ENCODE measurements at places on chromosomes 5 and 9.

- DNase-seq = no peak
These were observed 190.3 kb downstream of the TLE1 start for GRCh38 chr9:81499021-81499454.

DNA sequence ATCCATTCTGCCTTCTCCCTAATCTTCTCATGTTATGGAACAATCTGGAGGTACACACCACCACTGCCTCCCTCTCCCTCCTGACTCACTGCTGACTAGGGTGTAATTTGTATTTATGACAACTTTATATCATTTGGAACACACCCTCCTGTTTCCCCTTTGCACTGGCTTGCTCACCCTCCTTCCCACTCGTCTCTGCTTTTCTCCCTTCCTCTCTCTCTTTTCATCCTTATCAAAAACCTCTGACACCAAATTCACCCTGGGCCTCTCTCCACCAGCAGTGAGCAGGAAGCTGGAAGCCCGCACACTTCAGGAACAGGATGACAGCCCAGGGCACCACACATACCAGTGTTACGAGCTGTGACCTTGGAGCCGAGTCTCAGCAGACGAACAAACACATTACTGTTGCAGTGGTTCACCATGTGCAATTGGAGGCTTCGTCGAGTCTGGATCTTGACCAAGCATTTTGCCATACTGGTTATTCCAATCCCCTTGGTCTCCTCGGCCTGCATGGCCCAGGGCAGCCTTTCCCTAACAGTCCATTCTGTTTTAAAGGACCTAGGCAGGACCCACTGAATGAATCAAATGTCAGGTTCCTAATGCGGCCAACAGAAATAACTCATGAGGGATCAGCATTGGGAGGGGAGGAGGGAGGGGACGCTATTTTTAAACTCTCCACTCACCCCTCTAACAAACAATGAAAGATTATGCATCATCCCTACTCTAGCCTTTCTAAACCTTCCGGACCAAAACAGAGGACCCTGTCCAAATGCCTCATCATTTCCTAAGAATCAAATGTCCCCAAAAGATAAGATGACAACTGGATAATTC, 203.9 kb upstream of the RASEF start:
- no peak for DNase-seq

GRCh38 chr5:53856506-53856905, 296.1 kb downstream of the NDUFS4 start:
- no peak for DNase-seq

GRCh38 chr9:122016309-122016708, 76.8 kb downstream of the TTLL11 start:
- DNase-seq = no peak

DNA sequence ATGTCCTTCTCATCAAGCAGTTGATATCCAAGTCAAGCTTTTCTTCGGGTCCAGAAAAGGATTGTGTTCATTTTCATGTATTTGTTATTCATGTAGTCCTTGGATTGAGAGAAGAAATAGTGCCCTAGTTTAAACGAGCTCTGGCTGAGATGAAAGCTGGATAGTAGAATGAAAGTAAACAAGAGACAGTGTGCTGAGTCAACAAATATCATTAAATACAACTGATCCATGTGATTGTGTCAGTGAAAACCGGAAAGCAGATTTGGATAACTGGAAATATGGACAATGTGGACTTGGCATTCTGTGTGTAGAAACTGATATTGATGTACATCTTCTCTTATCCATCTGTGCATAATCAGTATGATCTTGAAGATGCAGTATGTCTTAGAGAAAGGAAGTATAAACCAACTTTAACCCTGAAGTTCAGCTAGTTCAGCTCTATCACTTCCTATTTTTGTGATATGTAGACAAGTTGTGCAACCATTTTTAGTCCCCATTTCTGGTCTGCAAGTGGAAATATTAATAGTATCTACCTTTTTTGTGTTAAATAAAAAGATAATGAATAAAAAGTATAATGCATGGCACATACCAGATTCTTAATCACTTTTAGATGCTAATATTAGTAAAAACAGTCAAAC, 4.4 kb downstream of the MUSK start:
- DNase-seq = no peak

- no peak for DNase-seq
These were observed 16.5 kb upstream of the RARS1 start for GRCh38 chr5:168469816-168470215.

DNA sequence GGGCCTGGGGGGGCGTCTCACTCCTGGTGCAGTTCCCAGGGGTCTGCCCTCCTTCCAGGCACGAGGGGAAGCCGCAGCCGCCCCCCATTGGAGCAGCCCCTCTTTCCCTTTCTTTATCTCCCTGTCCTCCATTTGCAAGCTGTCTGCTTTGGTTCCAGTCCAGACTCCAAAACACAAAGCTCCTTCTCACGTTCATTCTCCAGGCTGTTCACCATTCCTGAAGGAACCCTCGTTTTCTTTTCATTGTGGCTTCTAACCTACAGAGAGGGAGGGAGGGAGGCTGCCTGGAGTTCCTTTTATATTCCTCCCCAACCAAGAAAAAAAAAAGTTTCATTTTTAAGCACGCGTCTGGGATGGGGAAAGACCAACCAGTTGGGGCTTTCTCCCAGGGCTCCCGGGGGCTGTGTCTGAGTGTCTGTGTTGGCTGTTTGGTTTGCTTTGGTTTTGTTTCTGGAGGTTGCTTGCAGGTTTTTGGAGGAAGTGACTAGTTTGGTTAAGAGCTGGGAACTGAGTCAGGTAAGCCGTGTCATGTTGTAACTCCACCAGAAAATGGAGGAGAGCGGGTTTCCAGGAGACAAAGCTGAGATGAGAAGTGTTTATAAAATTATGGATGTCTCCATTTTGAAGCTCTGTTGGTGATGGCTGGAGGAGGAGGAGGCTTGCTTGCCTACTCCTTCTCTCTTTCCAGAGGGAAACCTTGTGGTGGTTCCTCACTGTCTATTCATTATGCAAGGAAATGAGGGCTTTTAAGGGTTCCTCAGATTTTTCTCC, 1.6 kb downstream of the ZNF462 start:
- DNase-seq = no peak

DNA sequence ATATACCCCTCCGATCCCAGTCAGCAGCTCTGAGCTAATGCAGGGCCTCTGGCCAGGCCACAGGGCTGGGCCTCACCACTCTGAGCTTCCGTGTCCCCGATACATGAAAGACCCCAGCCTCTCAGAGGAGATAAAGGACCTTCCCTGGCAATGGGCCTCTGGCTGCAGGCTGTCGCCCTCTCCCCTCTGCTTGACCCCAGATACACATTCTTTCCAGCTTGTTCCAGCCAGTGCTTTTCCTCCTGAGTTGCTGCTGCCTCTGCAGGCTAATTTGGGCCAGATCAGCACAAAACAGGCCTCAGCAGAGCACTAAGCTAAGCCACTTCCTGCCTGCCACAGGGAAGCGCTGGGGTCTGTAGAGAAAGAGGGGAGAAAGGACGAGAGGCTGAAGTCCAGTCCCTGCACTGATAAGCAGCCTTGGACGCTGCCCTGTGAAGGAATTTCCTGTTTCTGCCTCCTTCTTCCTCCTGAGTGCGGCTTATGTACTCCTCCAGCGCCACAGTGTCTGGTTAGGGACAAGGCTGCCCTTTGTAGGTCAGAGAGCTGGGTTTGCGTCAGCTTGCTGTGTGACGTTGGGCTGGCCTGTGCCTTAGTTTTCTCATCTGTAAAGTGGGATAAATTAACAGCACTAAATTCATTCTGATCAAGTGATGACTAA, 73.0 kb upstream of the IL17B start:
- DNase-seq = no peak

GRCh38 chr9:126336736-126337325, 10.2 kb downstream of the MVB12B start:
- DNase-seq = no peak

- DNase-seq = no peak
These were observed 75.0 kb downstream of the OTULIN start for GRCh38 chr5:14739538-14739937.

DNA sequence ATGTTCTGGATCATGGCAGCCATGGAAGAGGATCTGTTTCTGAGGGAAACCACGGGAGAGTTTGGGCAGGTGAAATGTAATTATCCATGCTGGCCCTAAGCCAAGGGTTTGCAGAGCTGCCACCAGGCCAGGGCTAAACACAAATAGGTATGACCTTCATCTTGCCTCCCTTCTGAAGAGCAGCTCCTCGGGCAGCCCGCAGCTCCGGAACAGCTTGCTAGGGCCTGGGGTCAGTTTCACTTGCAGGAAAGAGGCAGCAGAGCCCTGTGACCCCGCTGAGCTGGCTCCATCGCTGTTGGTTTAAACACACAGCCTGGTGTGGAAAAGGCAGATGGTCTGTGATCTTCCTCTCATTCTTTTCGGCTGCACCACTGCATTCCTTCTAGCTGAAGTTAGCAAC, 141.4 kb downstream of the TMEM38B start:
- DNase-seq = no peak

- no peak for DNase-seq
These were observed 90.7 kb downstream of the LPAR1 start for GRCh38 chr9:110947491-110948044.

- DNase-seq = no peak
These were observed 4.8 kb upstream of the ENTPD8 start for GRCh38 chr9:137445930-137446431.

DNA sequence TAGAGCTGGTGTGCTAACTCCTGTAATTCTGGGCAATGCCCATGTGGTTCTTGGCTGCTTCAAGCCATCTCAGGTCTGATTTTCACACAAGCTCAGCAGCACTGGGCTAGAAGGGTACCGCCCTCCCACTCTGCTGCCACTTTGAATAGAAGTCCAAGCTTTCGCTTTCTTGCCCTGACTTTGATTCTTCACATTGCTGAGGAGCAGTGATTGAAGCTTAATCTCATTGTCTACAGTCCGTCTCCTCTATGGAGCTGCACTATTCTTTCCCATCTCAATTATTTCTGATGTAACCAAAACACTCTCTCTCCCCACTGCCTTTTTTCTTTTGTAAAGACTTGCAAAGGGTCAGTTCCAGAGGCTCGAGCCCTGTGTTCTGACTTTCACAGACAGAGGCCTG, 12.9 kb upstream of the RNF183 start:
- no peak for DNase-seq

- DNase-seq = no peak
These were observed 3.3 kb upstream of the NKD2 start for GRCh38 chr5:1005249-1005851.

DNA sequence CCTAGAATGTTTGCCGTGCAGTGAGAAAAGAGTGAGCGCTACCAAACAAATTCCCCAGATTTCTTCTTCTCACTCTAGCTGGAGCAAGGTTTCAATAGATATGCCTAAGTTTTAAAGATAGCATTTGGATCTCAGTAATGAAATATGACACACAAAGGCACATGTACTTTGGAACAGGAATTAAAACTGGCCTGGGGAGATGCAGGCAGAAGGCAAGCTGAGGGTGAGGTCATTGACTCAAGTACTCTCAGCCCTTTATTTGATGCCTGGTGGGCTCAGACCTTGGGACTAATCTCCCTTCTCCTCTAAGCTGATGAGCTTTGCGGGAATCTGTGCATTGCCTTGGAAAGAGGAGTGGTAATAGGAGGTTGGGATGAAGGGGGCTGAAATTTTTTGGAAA, 323.3 kb upstream of the SLC30A5 start:
- no peak for DNase-seq

- no peak for DNase-seq
These were observed 22.0 kb downstream of the C9orf57 start for GRCh38 chr9:72038408-72038807.

- DNase-seq = no peak
These were observed 248.0 kb downstream of the NR3C1 start for GRCh38 chr5:143155455-143155854.

- no peak for DNase-seq
These were observed 47.5 kb upstream of the SLC1A1 start for GRCh38 chr9:4442806-4443205.

DNA sequence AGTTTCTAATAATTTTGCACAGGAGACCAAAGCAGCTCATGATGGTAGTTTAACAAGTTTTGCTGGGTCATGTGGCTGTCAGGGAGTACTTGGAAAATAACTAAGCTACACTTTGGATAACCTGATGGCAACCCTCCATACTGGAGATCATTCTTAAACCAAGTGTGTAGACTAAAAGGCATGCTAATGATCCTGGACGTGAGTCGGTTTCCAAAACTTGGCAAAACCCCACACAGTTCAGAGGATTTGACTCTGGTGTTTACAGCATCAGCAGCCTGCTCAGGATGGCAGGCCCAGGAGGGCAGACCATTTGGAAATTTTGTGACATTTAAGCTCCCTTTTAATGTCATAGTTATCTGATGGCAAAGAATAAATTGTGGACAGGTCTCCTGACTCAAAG, 196.5 kb upstream of the EFNA5 start:
- no peak for DNase-seq

DNA sequence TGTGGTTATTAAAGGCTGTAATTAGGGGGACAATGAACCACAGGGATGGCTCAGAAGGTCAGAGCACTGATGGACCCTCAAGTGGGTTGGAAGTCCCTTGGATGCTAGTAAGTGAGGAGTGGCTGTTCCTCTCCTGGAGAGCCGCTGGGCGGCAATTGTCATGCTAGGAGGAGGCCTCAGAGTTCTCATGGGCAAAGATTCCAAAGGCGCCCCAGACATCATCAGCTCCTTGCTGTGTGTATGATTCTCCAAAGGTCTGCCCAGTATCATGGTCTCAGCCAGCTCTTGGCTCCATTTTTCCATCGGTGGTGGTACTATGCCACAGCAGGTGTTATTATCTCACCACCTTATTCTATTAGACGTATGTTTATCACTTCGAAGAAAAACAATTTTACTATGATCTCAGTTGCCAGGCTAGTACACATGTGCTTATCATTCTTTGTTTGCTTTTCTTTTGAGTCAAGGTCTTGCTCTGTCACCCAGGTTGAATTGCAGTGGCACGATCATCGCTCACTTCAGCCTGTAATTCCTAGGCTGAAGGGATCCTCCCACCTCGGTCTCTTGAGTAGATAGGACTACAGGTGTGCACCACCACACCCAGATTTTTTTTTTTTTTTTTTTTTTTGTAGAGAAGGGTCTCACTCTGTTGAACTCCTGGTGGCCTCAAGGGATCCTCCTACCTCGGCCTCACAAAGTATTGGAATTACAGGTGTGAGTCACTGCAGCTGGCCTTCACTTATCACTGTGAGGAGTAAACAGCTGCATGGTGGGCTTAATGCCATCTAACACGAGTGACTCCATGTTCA, 46.8 kb downstream of the EXOSC2 start:
- no peak for DNase-seq

- no peak for DNase-seq
These were observed 372.8 kb upstream of the RFX3 start for GRCh38 chr9:3898461-3899218.

GRCh38 chr5:94523018-94523417, 95.4 kb downstream of the KIAA0825 start:
- no peak for DNase-seq
